ENCODE measurements at places on chromosomes 7 and 10.

DNA sequence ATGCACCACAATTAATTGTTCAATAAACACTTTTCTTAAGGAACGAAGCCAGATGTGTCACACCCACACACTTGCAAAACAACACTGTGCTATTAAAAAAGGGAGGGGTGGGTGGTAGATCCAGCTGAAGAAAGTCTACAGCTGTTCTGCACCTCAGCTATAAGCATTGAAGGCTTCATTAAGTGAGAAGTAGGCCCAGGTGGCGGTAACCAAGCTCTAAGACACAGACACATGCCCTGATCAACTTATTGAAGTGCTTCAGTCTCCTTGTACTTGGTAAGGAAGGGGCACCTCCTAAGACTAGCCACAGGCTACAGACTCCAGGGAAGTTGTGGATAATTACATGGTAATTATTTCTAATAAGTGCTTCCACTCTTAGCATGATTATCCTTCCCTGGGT lies 4.5 kb upstream of the CPVL start:
- DNase-seq, result no peak

- DNase-seq, result no peak
Observed at GRCh38 chr7:116706668-116707126, 34.7 kb downstream of the MET start.

DNA sequence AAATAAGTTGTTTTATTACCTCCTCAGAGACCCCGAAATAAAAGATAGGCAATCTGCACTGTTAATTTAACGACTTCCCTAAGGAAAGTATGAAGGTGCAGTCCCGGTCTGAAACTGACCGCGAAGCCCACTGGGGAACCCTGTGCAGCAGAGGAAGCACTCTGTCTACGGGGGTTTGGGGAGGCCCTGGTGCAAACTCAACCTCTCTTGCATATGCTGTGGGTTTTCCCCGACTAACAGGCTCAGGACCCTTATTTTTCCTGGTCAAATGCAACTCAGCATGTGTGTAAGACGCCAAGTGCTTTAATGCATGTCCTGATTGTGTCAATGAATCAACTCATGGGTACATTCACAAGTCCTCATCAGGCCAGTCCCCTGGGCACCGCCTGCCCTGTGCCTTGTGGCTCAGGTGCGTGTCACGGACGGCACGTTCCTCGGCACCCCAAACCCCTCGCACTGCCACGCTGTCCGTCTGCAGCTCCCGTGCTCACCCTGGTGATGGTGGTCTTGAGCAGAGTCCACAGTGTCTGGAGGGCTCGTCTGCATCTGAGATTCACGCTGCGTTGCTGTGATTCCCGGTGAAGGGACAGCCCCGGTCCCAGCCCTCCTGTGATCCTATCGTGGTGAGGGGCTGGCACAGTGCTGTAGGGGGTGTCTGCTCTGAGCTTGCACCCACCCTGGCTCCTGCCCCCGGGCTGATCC lies 33.8 kb downstream of the JAKMIP3 start:
- DNase-seq, result no peak

GRCh38 chr7:114081606-114082425 lies 163.0 kb upstream of the PPP1R3A start:
- DNase-seq, result peak; percentile 16

DNA sequence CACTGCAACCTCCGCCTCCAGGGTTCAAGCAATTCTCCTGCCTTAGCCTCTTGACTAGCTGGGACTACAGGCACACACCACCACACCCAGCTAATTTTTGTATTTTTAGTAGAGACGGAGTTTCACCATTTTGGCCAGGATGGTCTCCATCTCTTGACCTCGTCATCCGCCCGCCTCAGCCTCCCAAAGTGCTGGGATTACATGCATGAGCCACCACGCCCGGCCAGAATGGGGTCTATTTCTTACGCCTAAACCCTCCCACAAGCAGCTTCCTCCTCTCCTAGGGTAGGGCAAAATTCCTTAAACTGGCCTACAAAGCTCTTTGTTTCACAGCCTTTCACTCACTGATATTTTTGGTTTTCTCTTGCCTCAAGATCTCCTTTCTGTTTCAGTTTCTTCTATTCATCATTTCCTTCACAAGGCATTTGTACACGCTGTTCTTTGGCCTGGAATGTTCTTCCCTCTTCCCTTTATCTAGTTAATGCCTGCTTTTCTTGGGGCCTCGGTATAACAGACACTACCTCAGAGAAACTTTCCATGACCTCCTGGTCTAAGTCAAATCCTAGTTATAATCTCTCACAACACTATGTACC lies 6.7 kb downstream of the CPEB3 start:
- no peak for DNase-seq

GRCh38 chr7:142795339-142795863 lies 24.6 kb downstream of the PRSS2 start:
- DNase-seq, result no peak

DNA sequence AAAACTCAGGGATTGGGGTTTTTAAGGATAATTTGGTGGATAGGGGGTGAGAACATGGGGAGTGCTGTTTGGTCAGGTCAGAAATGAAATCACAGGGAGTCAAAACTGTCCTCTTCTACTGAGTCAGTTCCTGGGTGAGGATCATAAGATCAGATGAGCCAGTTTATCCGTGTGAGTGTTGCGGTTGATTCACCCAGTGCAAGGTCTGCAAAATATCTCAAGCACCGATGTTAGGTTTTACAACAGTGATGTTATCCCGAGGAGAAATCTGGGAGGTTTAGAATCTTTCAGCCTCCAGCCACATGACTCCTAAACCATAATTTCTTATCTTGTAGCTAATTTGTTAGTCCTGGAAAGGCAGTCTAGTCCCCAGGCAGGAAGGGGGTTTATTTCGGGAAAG lies 31.7 kb upstream of the AGR2 start:
- DNase-seq, result no peak

Measured in WERI-Rb-1 (cell line).